ENCODE measurements at places on chromosomes 13 and 19. TPM values are rescaled to one million over a fixed set of nuclear protein-coding genes. Genes with fewer than 3 reads are reported as not detected.

CACNG7 gene
- total RNA-seq = not detected

- H3K27me3 ChIP-seq = peaks cover 19% of the 10 kb centered on the region
- no peaks in the 10 kb centered on the region for H3K36me3 ChIP-seq
- H3K4me3 ChIP-seq = no peak overlapping the region
- no peaks in the 10 kb centered on the region for H3K4me1 ChIP-seq
Observed at GRCh38 chr19:50602496-50602895, 34.3 kb upstream of the LRRC4B start.

GRCh38 chr19:16051254-16052025 is 24.9 kb upstream of the TPM4 start:
- DNase-seq = peak; percentile 77
- H3K4me1 ChIP-seq = peaks cover 10% of the 10 kb centered on the region
- no peak overlapping the region for H3K27ac ChIP-seq
- peaks cover 19% of the 10 kb centered on the region for H3K27me3 ChIP-seq
- H3K36me3 ChIP-seq = peaks cover 6% of the 10 kb centered on the region
- no peak overlapping the region for H3K4me3 ChIP-seq

SIGLEC9 gene
- 0.52 TPM for total RNA-seq

GRCh38 chr13:86567119-86567518 is 767.9 kb upstream of the SLITRK6 start:
- DNase-seq = no peak
- H3K4me1 ChIP-seq = no peaks in the 10 kb centered on the region
- H3K27ac ChIP-seq = no peak overlapping the region
- H3K27me3 ChIP-seq = no peaks in the 10 kb centered on the region
- H3K4me3 ChIP-seq = no peak overlapping the region

ZFP82 gene
- total RNA-seq = 4.4 TPM

ODAD3 gene
- 0.24 TPM for total RNA-seq

FAM216B gene
- total RNA-seq = not detected

PRRG2 gene
- 1.0 TPM for total RNA-seq

DNA sequence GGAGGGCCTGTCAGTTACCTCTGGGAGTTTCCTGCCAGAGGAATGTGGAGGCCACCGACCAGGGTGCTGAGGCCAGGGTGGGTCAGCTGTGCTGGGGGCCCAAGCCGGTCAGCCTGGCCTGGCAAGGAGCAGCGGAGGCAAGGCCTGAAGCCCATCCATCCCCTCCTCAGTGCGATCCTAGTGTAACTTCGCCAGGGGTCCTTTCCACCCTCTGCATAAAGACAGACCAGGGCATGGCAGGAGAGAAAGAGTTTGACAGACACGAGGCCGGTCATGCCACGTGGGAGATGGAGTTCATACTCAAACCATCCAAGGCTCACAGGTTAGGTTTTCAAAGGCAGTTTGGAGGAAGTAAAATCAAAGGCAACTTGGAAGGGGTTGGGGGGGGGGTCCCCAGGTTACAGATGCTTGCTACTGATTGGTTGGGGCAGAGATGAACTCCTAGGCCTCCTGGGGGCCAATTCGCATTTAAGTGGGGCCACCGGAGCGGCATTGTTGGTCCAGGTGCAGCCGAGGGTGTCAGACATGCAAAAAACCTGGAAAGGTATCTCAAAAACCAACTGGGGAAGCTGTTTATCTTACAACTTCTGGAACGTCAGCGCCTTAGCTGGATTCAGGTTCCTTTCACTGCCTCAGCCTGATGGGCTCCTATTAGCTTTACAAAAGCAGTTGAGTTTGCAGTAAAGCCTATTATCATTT is 36.8 kb upstream of the DPRX start:
- no peak overlapping the region for H3K27ac ChIP-seq
- H3K4me1 ChIP-seq = no peaks in the 10 kb centered on the region
- H3K36me3 ChIP-seq = no peaks in the 10 kb centered on the region
- H3K4me3 ChIP-seq = no peak overlapping the region

GRCh38 chr13:76596216-76596615 is 290.0 kb downstream of the KCTD12 start:
- no peaks in the 10 kb centered on the region for H3K36me3 ChIP-seq
- no peak overlapping the region for H3K27ac ChIP-seq
- no peak for DNase-seq
- no peaks in the 10 kb centered on the region for H3K4me1 ChIP-seq
- H3K4me3 ChIP-seq = no peak overlapping the region

Measured in activated CD4-positive, alpha-beta T cell treated with anti-CD3 and anti-CD28 coated beads, Interleukin-2, amount 10 ng/mL, durations not matched to agents 24 days and 14 days (primary cell).